A549 treated with AZD2906 at 1 μM for 4 hours (cell line): ENCODE measurements at places on chromosomes 5 and 9. TPM values are rescaled to one million over a fixed set of nuclear protein-coding genes. Genes with fewer than 3 reads are reported as not detected.

KCNV2 gene
- not detected in 5 replicates for total RNA-seq

CDX1 gene
- total RNA-seq, result 0.06 to 0.07 TPM in 2 of 5 replicates, not detected in the others

C5orf34 gene
- 3.6 to 5.4 TPM (median 4.2 TPM) in 5 replicates for total RNA-seq

FAM221B gene
- not detected in 5 replicates for total RNA-seq

TCF7 gene
- total RNA-seq, result 9.1 to 10.9 TPM (median 9.9 TPM) in 5 replicates

SEMA6A gene
- 0.03 to 0.62 TPM (median 0.14 TPM) in 5 replicates for total RNA-seq

SPINK13 gene
- total RNA-seq, result 0.24 to 0.66 TPM (median 0.38 TPM) in 5 replicates

SLC36A2 gene
- not detected in 5 replicates for total RNA-seq

RGMB gene
- 6.5 to 7.3 TPM (median 7.1 TPM) in 5 replicates for total RNA-seq

ZNF462 gene
- 3.0 to 3.6 TPM (median 3.6 TPM) in 5 replicates for total RNA-seq

DCAF12 gene
- 34.3 to 41.6 TPM (median 39.5 TPM) in 5 replicates for total RNA-seq

GKAP1 gene
- 4.0 to 5.0 TPM (median 4.2 TPM) in 5 replicates for total RNA-seq

CDC42SE2 gene
- 33.3 to 45.5 TPM (median 37.3 TPM) in 5 replicates for total RNA-seq

SOX30 gene
- total RNA-seq, result 0.03 TPM in 1 of 5 replicates, not detected in the others

ADRA1B gene
- 21.8 to 24.5 TPM (median 23.0 TPM) in 5 replicates for total RNA-seq
